ENCODE measurements at places on chromosomes 2 and 18.

- no peak for DNase-seq
These were observed 27.2 kb downstream of the TBC1D8 start for GRCh38 chr2:101123795-101124471.

GRCh38 chr2:224927011-224927410, 115.3 kb downstream of the DOCK10 start:
- no peak for DNase-seq

GRCh38 chr2:226671141-226671676, 128.4 kb downstream of the IRS1 start:
- no peak for DNase-seq

- no peak for DNase-seq
These were observed 94.9 kb downstream of the NFATC1 start for GRCh38 chr18:79490626-79491041.

DNA sequence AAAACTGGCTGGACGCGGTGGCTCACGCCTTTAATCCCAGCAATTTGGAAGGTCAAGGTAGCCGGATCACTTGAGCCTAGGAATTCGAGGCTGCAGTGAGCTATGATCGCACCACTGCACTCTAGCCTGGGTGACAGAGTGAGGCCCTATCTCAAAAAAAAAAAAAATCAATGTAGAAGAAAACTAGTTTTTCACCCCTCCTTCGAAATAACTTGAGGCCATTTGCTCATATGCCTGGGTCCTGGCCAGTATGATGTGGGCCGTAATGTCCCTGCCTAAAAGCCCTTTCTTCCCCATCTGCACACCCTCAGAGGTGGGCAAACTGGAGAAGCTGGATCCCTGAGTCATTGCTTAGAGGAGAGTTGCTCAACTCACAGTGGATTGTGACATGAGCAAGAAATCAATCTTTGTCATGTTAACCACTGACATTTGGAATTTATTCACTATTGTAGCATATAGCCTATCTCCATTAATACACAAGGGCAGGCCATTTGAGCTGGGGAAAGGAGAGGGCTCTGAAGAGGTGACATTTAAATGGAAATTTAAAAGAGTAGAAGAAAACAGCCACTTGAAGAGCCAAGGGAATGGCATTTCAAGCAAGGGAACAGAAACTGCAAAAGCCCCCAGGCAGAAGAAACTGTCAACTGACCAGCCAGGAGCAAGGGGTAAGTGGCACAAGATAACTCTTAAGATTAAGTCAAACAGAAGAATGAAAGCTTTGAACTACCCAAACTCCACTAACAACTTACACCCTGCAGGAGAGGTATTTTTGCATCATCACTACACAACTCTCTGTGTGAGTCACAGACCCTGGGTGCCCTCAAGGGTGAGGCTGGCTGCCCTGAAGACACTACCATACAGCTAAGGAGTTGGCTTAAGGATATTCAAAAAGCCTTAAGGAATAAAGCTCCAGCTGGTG, 7.6 kb upstream of the METTL21A start:
- DNase-seq: peak; percentile 67

- no peak for DNase-seq
These were observed 73.9 kb downstream of the KYNU start for GRCh38 chr2:142951190-142952007.

GRCh38 chr2:59770651-59771050, 782.8 kb downstream of the BCL11A start:
- DNase-seq: no peak

- DNase-seq: no peak
These were observed 726 bp upstream of the CCDC88A start for GRCh38 chr2:55420439-55420725.

GRCh38 chr2:127108090-127108523, 1.2 kb upstream of the BIN1 start:
- DNase-seq: no peak

DNA sequence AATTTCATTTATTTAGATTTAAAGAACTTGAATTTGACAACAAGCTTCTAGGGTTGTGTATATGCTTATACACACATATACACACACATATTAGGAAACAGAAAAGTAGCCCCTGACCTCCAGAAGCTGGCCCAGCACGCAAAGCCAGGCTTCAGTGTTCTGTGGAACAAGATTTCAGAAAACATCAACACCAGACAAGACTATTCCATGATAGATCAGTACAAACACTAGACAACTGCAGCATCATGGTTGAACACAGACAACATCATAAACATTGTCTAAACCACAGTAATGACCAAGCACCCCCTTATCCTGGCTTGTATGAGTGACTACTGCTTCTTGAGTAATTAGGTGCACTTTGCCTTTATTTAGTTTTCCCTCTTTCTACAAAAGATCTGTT, 457.6 kb downstream of the TMEM182 start:
- DNase-seq: no peak

DNA sequence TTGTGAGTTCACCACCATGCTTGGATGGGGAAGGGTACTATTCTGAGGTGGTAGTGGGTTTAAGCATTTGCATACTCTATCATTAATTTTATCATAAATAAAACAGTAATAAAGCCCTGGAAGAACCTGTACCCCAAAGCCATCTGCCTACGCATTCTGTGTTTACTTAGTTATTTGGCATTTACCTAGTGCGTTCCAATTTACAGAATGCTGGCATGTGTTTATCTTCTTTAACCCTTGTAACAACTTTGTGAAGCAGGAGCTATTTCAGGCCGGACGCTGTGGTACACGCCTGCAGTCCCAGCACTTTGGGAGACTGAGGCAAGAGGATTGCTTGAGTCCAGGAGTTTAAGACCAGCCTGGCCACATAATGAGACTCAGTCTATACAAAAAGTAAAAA, 17.8 kb upstream of the ODC1 start:
- no peak for DNase-seq

DNA sequence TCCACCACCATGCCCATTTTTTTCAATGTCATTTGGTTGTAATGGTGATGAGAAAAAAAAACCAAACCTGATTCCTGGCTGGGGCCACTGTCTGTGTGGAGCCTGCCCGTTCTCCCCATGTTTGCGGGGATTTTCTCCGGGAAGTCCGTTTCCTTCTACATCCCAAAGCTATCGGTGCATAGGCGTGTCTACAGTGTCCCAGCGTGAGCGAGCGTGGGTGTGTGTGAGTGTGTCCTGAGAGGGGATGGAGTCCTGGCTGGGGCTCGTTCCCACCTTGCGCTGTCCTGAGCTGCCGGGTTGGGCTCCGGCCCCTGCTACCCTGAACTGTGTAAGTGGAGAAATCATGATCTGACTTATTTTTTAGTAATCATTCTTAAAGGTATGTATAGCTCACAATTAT, 7.3 kb upstream of the ZAP70 start:
- DNase-seq: no peak

DNA sequence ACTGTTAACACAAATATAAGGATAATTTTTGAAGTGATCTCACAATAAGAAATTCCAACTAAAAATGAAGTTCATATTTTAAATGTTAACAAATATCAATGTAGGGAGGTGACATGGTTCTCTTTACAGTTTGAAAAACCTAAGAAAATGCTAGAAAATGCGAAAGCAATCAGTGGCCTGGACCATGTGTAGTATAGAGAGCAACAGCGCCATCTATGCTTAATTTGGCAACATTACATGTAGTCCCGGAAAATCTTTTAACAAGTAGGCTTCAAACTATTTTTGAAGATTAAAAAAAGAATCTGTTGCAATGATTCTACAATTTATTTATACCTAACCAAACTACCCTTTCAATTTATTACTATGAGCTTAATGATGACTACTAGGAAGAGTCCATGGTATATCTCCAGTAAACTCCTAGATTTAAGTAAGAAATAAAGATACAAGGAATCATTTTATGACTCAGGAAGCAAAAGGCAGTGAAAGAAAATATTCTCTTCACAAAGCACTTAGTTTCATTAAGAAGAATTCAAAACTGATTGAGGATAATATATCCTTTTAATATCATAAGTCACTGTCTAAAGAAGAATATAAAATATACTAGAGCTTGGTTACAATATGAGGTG, 33.3 kb downstream of the NDUFA10 start:
- DNase-seq: peak; percentile 54

DNA sequence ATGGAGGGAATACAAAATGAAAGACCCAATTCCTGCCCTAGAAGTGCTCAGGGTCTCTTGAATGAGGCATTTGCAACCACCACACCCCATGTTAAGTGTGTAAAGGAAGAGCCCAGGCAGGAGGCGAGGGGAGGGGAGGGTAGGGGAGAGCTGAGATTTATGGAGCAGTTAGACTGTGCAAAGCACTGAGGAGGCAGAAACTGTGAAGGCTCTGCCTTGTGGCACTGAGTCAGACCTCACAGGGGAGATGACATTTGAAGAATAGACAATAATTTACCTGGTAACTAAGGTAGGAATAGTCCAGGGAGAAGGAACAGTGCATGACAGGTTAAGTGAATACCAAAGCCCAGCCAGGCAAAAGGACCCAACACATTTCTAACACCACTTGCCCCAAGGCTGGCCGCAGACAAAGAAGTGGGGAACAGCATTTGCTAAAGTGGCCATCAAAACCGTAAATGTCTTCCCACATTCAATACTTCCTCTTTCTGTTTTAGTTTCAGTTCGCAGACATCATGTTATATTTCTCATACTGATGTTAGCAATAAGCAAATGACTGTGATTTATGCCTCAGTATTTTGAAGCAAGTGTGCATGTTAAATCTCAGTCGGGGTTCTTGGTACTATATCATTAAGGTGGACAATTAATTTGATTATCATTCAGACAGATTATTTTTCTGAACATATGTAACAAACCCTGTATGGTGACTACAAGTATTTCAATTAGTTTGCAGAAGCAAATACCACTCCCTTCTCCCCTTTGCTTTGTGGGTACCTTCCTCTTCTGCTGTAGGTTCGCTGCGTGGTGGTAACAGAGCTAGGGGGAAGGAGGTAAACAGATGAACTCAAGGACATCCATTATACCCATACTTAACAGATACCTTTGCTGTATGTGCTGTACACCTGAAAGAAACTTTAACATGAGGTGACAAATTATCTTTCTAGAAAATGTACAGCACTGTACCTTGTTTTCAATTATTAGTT, 27.5 kb downstream of the CDH20 start:
- no peak for DNase-seq

- DNase-seq: no peak
These were observed 307.5 kb downstream of the C1D start for GRCh38 chr2:67755156-67755882.

- DNase-seq: no peak
These were observed 58.3 kb upstream of the NFE2L2 start for GRCh38 chr2:177322801-177323261.

DNA sequence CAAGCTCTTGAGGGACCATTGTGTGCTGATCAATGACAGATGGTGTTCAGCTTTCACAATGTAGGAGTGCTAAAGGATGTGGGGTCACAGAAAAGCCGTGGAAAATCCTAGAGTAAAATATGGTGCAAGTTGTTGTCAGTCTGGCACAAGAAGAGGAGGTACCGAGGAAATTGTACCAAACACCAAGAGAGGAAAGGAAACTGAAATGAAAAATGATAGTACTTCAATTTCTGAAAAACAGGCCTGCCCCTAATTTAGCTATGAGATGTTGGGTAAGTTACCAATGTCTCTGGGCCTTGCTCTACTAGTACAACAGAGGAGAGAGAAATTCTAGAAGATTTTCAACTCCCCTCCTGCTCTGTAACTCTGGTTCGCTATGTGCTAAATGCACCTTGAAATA, 78.8 kb upstream of the PELI1 start:
- no peak for DNase-seq

- DNase-seq: no peak
These were observed 26.9 kb upstream of the GLS start for GRCh38 chr2:190853531-190854383.

GRCh38 chr2:139480161-139480650, 700.0 kb upstream of the NXPH2 start:
- DNase-seq: no peak

GRCh38 chr2:27720004-27720551, 51.4 kb upstream of the MRPL33 start:
- DNase-seq: no peak
